ENCODE measurements at places on chromosomes 11 and 22. TPM values are rescaled to one million over a fixed set of nuclear protein-coding genes. Genes with fewer than 3 reads are reported as not detected.

The GUCY1A2 gene
- total RNA-seq: 0.08 TPM

The POU2AF2 gene
- not detected for total RNA-seq

The CTTN gene
- 225 TPM for total RNA-seq

The KCNJ5 gene
- 0.05 TPM for total RNA-seq

The HTR3A gene
- total RNA-seq: not detected

The ART1 gene
- 0.10 TPM for total RNA-seq

The OR56A1 gene
- not detected for total RNA-seq

The FAR1 gene
- 70.7 TPM for total RNA-seq

The MS4A15 gene
- not detected for total RNA-seq

The GAL gene
- 22.9 TPM for total RNA-seq

The CAPN5 gene
- total RNA-seq: 7.0 TPM

The SEC14L2 gene
- 68.1 TPM for total RNA-seq

The FADD gene
- 69.7 TPM for total RNA-seq

The SEC14L6 gene
- not detected for total RNA-seq

The BMAL1 gene
- total RNA-seq: 6.7 TPM

The OR8G1 gene
- total RNA-seq: not detected

The CD248 gene
- 0.02 TPM for total RNA-seq

The LARGE2 gene
- 3.1 TPM for total RNA-seq

The KIRREL3 gene
- 10.5 TPM for total RNA-seq

The LRRC55 gene
- total RNA-seq: not detected

The SUSD2 gene
- total RNA-seq: 67.6 TPM

The NXPE2 gene
- not detected for total RNA-seq

The RIN1 gene
- 31.6 TPM for total RNA-seq

The ACTN3 gene
- total RNA-seq: 0.10 TPM

The EIF4ENIF1 gene
- 12.6 TPM for total RNA-seq

The HIC2 gene
- 2.6 TPM for total RNA-seq

The MUC6 gene
- total RNA-seq: not detected

The ANO5 gene
- 1.6 TPM for total RNA-seq

The CD3D gene
- not detected for total RNA-seq

The OR5A1 gene
- not detected for total RNA-seq

The DDX25 gene
- not detected for total RNA-seq

The NNMT gene
- 380 TPM for total RNA-seq

The KRTAP5-11 gene
- not detected for total RNA-seq

The BEST1 gene
- 4.6 TPM for total RNA-seq

The SLC17A6 gene
- total RNA-seq: not detected

The PNPLA3 gene
- total RNA-seq: 0.65 TPM

The SYT12 gene
- total RNA-seq: 19.0 TPM

The PLEKHA7 gene
- 56.2 TPM for total RNA-seq

The CCDC81 gene
- total RNA-seq: 0.21 TPM

The TRPM5 gene
- not detected for total RNA-seq

The CASP5 gene
- total RNA-seq: not detected

The TRMT2A gene
- total RNA-seq: 29.0 TPM

The KCNQ1OT1 gene
- 0.04 TPM for total RNA-seq

The C11orf65 gene
- total RNA-seq: 0.19 TPM

The WBP2NL gene
- 0.06 TPM for total RNA-seq

The GGTLC3 gene
- not detected for total RNA-seq

The MIOX gene
- total RNA-seq: not detected

The BUD13 gene
- total RNA-seq: 11.7 TPM

The KCTD14 gene
- 2.0 TPM for total RNA-seq

The KBTBD3 gene
- total RNA-seq: 0.77 TPM

The LIMK2 gene
- total RNA-seq: 6.5 TPM

The VPREB3 gene
- 0.77 TPM for total RNA-seq
